ENCODE measurements at places on chromosomes 4 and X.

DNA sequence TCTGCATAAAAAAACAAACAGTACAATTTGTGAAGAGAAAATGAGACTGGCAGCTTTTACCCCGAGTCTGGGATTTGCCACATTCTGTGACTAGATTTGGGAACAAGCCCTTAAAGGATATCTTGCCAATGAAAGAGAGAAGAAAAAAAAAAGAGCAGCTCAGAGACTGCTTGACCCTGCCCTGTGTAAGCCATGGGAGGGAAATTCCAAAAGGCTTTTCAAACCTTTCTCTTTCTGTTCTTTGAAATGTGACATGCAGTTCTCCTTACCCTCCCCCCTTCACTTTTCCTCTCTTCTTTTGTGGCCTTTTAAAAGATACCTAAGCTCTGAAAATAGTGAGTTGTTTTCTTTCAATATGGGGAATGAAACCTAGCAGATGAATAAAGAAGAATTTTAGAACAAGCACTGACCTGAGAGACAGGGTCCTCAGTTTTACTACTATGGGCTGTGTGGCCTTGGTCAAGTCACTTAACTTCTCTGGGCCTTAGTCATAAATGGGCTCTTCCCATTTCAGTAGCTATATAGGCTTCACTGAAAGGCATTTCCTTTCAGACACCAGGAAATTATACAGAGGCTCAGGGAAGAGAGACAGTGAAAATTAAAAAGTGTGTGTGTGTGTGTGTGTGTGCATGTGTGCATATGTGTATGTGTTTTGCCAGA, 5.1 kb downstream of the CCDC160 start:
- no peak for DNase-seq

- DNase-seq: no peak
Measured at GRCh38 chr4:1325176-1325480, 21.9 kb upstream of the UVSSA start.

DNA sequence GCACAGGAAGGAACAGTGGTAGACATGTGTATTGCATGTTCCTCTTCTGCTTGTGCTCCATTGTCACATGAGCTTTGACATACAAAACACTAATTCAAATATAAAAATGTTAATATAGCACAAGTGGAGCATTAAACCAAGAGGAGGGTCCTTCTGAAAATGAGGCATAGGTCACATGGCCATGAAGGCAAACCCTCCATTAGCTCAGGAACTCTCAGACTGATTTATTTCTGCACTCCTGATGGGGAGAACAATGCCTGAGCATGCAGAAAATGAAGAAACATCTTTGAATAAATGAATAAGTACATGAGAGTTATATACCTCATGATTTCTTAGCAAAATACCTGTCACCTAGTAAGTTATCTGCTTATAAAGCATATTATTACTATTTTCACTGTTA, 769.2 kb upstream of the EPHA5 start:
- DNase-seq: no peak

DNA sequence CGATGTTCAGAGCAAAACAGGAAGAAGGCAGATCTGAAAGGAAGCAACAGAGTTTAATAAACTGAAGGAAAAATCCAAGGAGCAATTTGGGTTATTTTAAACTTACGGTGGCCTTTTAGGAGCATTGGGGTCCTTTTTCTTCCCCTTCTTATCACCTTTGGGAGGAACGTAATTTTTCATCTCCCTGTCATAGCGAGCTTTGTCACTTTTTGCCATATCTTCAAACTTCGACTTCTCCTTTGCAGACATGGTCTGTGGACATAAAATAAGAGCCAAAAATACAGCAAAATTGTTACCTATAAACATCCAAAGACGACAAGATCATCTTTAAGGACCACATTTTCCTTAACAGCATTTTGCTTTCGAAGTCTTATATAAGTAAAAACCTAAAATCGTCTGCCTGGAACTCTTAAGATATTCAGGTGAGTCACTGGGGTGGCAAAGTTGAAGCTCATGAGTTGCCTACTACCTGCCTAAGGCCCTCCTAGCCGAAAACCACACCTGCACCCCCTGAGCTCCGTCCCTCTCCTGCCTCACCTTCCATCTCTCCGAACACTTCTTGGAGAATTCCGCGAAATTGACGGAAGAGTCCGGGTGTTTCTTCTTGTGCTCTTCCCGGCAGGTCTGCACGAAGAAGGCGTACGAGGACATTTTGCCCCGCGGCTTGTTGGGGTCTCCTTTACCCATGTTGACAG, 1.0 kb downstream of the HMGB2 start:
- no peak for DNase-seq

DNA sequence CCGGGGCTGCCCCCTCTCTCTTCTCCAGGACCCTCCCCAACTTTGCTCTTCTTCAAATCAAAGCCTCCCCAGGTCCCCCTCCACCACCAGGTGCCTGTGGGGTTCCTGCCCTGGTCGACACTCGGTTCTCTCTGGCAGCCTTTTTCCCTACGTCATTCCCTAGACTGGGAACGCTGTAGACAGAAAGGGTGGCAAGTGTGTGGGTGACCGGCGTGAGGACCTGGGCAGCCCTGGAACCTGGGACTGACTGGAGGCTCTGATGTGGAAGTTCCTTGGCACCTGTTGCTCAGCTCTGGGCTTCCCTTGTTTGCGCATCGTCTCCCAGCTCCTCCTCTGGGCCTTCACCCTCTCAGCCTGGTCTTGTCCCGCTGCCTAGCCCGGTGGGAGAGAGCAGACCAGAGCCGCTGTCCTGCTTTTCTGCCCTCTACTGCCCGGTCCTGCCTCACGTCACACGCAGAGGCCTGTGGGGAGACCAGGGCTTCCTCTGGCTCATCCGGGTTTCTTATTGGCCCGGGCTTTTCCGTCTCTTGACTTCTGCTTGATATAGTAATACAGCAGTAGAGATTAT, 1.3 kb downstream of the TACC3 start:
- no peak for DNase-seq

DNA sequence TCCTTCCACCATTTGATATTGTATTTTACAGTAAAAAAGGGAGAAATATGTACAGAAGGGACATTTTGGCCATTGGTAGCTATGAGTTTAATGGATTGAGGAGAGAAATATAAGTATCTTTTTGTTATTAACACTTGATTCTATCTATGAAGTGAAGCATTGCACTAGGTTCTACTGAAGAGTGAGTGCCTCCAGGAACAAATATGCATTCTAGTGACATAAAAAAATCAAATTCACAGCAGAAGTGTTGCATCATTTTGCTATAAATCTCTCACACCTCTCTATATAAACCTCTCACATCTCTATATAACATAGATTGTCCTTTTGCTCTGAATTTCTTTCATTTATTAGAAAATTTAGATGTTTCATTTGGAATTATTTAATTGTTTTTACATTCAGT, 425 bp downstream of the SYTL5 start:
- no peak for DNase-seq

- DNase-seq: no peak
Measured at GRCh38 chr4:138892483-138893407, 122.8 kb upstream of the NOCT start.

GRCh38 chrX:108584617-108585211, 145.1 kb downstream of the COL4A5 start:
- DNase-seq: no peak

Data from aorta (tissue), 5 donors.